ENCODE measurements at places on chromosomes 12 and 14.

- DNase-seq = no peak
Measured at GRCh38 chr14:39617537-39617936, 185.3 kb upstream of the FBXO33 start.

- no peak for DNase-seq
Measured at GRCh38 chr12:66036317-66036716, 94.2 kb downstream of the LLPH start.

GRCh38 chr12:22610131-22610530 lies 14.8 kb upstream of the ETNK1 start:
- DNase-seq = no peak

DNA sequence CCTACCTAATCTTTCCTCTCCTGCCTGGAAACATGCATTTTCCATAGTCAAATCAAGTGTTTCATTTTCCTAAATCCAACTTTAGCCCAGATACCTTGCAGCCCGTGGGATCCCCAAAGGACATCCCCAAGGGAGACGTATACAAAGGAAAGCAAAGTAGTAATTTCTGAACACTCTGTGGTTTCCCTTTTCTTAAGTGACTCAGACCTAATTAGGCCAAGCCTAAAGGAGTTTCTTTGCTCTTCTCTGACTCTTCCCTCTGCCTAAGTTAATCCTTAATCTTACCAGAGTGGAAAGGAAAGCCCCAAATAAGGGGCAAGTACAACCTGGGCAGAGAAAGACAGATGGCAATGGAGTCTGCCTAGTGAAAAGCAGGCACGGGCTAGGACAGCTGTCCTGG lies 250.3 kb downstream of the SPTSSA start:
- DNase-seq = no peak

DNA sequence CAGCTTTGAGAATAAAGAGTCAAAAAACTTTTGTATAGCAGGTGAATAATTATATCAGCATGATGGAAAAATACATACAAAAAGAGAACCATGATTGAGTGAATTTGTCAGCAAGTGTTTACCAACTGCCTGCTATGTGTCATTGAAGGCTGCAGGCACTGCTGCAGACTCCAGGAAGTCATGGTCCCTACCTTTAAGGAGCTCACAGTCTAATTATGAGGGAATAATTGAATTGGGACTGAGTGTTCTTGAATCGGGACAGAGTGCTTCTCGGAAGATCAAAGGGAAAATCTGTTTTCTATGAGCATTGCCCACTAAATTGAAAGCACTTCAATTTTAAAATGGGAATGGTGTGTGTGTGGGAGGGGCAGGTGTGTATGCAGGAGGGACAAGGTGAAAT lies 9.5 kb downstream of the OR10AD1 start:
- DNase-seq = no peak

GRCh38 chr14:100399052-100399849 lies 76.1 kb downstream of the SLC25A47 start:
- DNase-seq = no peak

- DNase-seq = no peak
Measured at GRCh38 chr12:50121641-50122040, 9.6 kb downstream of the COX14 start.

- no peak for DNase-seq
Measured at GRCh38 chr14:45610318-45610717, 357.3 kb upstream of the MIS18BP1 start.

DNA sequence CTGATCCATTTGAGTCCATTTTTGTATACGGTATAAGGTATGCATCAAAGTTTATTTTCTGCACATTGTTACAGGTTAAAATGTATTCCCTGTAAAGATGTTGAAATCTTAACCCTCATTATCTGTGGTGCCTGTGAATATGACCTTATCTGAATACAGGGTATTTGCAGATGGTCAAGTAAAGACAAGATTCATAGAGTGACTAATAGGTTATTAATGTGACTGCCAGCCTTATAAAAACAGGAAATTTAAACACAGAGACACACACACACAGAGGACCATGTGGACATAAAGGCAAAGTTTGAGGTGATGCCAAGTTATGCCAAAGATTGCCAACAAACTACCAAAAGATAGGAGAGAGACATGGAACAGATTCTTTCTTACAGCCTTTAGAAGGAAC lies 347.2 kb upstream of the DCN start:
- no peak for DNase-seq

DNA sequence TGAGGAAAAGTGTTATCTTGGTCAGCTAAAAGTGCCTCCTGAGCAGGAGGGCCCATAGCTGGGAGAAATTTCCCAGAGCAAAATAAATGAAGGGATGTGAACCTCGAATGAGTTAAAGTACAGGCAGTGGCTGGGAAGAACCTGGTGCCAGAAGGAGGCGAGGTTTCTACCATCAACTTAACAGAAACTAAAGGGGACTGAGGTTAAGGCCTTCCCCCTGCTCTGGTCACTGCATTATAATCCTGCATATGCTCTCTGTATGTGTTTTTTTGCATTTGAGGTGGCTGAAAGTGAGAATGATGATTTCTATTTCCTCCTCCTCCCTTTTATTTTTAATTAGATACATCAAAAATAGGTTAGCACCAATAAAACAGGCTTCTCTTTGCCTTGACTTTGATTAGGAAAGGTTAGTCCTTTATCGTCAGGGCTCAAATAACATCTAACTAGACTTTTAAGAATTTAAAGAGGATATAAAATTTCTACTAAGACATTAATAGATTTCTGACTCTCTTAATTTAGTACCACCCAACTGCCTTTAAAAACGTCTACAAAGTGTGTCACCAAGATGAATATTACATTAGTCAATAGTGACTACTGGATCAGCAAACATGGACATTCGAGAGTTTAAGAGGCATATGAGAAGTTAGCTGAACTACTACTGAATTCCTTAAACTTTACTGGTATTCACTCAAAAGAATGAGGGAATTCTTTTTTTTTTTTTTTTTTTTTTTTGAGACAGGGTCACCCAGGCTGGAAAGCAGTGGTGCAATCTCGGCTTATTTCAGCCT lies 49.2 kb downstream of the GALNT4 start:
- no peak for DNase-seq

DNA sequence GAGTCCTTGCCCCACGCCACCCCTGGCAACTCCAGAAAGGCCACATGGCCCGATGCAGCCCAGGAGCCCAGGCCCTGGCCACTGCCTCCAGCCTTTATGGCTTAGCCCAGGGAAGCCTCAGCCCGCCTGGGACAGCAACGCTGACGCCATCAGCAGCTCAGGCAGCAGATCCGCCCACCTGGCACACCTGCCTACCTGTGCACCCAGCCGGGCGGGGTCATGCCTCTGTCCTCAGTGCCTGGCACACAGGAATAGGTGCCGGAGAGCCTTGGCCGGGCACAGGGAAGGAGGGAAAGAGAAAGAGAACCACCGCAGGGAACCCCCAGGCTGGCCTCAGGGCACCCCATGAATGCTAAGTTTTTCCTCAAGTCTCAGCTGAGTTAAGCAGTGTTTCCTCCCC lies 21.1 kb downstream of the BEGAIN start:
- no peak for DNase-seq

DNA sequence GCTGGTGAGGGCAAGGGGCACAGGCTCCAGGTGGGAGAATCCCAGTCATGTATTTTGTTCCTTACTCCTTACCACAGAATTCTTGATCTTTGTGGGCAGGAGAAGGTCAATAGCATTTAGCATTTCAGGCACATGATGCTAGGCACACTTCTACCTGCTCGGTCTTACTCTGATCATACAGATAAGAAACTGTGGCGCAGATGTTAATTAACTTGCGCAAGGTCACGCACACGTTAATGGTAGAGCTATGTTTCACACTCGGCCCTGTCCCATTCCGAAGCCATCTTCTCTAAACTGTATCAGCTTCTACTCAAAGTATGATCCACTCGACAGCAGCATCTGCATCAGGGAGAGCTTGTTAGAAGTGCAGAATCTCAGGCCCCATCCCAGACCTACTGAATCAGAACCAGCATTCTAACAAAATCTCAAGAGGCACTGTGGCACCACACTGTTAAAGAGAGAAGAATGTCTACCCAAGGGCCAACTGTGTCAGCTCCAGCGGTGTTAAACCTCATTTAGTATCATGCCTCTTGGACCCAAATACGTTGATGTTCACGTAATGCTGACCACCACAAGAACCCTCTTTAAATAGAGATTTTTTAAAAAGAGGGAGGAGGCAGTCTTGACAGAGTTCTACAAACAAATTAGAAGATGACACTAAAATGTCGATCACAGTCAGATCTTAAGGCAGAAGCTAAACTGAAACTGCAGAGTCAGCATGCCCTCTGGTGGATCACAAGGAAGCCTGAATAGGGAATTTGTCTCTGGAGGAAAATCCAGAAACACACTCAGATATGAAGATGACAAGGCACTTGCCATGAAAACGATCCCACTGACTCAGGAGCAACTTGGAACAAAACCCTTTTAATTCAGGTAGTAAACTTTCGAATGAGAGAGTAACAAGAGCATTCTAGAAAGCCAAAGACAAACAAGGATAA lies 7.3 kb downstream of the STXBP6 start:
- no peak for DNase-seq

DNA sequence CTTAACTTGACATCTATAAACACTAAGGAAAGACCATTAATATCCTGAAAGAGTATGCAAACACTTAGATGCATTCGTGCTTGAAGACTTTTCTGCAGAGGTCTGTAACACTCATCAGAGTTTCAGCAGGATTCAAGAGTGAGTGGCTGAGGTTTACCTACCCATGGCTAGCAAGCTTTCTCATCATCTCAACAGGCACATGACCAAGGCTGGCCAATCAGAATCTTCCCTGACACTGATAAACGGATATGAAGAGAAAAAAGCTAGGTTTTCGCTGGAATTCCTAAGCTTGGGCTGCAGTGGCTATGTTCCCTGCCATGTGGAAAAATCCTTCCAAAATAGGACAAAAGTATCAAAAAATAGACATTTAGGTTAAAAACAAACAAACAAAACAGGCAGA lies 162.1 kb upstream of the USP15 start:
- no peak for DNase-seq

GRCh38 chr14:22613106-22613695 lies 15.1 kb downstream of the ABHD4 start:
- DNase-seq = no peak

GRCh38 chr14:36212987-36213386 lies 36.5 kb upstream of the PTCSC3 start:
- no peak for DNase-seq

DNA sequence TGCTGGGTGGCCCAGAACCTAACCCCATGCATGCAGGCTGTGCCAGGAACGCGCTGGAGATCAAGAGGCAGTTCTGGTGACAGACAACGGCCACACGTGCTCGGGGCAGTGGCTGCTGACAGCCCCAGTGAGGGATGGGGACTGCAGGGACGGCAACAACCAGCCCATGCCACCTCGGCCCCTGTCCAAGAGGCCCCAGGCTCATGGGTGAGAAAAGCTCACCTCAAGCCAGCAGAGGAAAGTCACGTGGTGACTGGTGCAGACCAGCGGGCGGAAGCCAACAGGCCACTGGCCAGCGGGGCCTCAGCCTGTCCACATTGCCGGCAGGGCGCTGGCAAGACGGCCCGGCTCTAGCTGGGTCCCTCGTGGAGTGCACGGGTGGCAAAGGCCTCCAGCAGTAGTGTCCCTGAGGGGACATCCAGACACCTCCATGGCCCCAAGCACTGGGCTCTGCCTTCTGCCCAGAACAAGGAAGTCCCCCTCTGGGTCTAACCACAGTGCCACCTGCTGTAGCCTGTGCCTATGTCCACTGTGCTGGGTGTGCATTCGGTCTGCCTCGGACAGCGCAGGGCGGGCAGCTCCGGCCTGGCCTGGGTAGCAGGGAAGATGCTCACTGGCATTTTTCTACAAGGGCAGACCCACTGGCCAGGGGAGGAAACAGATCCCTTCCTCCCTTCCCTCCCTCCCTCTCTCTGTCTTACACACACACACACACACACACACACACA lies 134.1 kb downstream of the NCOR2 start:
- DNase-seq = no peak

GRCh38 chr12:48389409-48389808 lies 38.7 kb upstream of the ZNF641 start:
- no peak for DNase-seq

- DNase-seq = no peak
Measured at GRCh38 chr14:84655014-84655413, 874.9 kb upstream of the FLRT2 start.

- no peak for DNase-seq
Measured at GRCh38 chr12:6620137-6620884, 13.1 kb upstream of the CHD4 start.

DNA sequence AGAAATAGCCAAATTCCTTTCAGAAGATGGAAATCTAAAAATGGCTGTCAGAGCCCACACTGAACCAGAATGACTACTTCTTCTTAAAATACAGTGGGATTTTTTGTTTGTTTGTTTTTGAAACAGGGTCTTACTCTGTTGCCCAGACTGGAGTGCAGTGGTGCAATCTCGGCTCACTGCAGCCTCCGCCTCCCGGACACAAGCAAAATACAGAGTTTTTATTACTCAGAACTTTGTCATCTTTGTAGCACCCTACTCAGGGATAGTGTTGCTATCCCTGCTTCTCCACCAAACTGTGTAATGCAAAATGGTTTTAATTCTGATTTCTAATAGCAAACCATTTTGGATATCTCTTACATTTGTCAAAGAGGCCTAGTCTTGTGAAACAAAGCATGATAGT lies 16.4 kb downstream of the ZNF410 start:
- no peak for DNase-seq

GRCh38 chr12:118345355-118345754 lies 27.4 kb downstream of the TAOK3 start:
- DNase-seq = peak; percentile 45

DNA sequence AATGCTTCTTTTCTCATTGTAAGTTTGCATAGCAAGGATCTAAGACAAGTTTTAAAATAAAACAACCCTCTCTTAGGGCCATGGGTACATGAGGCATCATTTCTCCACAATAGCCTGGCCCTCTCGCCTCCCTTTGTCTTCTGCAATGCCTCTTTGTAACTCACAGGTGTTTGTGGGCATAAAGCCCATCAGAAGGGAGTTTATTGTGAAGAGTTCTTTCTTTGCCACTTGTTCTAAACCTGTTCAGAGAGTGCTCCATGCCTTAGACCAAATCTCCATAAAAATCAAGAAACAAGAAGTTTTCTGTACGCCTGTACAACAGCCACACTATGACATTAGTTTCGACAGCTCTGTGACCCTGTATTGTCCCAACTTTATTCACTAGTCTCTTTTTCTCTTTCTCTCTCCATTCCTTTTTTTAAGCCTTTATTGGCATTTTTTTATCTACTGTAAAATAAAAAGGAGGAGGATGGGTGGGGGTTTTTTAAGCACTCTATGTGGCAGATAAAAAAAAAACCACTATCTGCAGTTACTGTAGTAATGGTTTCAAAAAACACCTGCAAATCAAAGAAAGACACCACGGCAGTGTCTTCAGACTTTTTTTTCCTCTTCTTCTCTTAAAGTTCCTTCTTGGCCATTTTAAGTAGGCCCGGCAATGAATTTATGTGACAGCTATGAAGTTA lies 1.6 kb downstream of the C12orf42 start:
- no peak for DNase-seq

- DNase-seq = no peak
Measured at GRCh38 chr12:104137001-104137901, 759 bp downstream of the NFYB start.

GRCh38 chr12:93019975-93020630 lies 91.0 kb upstream of the EEA1 start:
- no peak for DNase-seq

GRCh38 chr12:54926246-54926645 lies 58.3 kb downstream of the TESPA1 start:
- DNase-seq = no peak
